CD4-positive, alpha-beta T cell treated with Interleukin-21 for 1 hour (primary cell): ENCODE measurements at places on chromosomes 6 and 20.

GRCh38 chr6:117771403-117771802, 96.1 kb downstream of the NUS1 start:
- no peak for DNase-seq

DNA sequence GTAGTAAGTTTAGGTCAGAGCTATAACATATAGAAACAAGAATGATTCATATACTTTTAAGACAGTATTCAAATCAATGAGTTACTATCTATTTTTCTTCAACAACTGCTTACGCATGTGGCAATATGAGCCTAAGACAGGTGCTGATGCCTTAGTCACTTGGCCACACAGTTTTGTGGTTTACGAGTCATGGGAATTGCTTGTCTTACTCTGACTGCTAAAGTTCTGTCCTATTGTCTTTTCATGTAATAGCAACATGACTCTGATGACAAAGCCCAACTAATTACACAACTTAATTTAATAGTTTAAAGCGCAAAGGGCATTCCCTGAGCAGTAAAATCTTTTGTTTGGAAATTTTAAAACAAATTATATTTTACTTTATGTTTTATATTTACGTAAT, 159.3 kb upstream of the CENPW start:
- no peak for DNase-seq

DNA sequence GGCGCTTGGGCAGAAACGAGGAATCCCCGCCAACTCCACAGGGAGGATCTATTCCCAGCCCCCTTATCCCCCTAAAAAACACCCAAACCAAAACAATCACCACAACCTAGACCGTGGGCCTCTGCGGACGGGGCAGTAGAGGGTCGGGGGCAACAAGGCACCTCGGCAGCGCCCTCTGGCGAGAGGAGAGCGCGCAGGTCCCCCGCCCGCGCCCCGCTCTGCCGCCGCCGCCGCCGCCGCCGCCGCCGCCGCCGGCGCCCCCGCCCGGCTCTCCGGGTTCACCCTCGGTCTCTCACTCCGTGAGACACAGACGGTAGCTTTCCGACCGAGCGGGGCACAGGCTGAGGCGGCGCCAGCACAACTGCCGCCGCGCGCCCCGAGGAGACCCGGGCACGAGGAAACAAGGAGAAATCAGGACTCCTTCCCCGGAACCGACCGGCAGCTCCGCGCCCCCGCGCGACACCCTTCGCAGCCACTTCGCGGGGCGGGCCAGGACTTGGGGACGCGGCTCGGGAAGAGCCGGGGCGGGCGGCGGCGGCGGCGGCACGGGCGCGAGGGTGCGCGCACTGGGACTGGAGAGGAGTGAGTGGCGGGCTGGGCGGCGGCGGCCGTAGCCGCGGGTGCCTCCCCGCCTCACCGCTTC, at the start of gene SLC35F1:
SLC35F1 (plus strand) TSS at position 307 of the 643 bp plus-strand sequence.
- DNase-seq: no peak

- no peak for DNase-seq
Measured at GRCh38 chr20:44003609-44004008, 89.0 kb downstream of the TOX2 start.

- no peak for DNase-seq
Measured at GRCh38 chr6:82906951-82907350, 158.7 kb downstream of the UBE3D start.

DNA sequence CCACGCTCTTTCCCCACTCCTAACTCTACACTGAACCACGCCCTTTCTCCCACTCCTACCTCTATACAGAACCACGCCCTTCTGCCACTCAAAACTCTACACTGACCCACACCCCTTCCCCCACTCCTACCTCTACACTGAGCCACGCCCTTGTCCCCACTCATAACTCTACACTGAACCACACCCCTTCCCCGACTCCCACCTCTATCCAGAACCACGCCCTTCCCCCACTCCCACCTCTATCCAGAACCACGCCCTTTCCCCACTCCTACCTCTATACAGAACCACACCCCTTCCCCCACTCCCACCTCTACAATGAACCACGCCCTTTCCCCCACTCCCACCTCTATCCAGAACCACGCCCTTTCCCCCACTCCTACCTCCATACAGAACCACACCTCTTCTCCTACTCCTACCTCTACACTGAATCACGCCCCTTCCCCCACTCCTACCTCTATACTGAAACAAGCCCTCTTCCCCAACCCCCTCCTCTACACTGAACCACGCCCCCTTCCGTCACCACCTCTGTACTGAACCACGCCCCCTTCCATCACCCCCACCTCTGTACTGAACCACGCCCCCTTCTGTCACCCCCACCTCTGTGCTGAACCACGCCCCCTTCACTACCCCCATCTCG, 10.1 kb downstream of the PXMP4 start:
- no peak for DNase-seq

GRCh38 chr20:1505361-1505760, 14.1 kb upstream of the SIRPB2 start:
- DNase-seq: no peak

- no peak for DNase-seq
Measured at GRCh38 chr6:13575377-13575775, 975 bp downstream of the SIRT5 start.

- DNase-seq: peak; percentile 71
Measured at GRCh38 chr20:62922451-62922921, 3.8 kb downstream of the DIDO1 start.

DNA sequence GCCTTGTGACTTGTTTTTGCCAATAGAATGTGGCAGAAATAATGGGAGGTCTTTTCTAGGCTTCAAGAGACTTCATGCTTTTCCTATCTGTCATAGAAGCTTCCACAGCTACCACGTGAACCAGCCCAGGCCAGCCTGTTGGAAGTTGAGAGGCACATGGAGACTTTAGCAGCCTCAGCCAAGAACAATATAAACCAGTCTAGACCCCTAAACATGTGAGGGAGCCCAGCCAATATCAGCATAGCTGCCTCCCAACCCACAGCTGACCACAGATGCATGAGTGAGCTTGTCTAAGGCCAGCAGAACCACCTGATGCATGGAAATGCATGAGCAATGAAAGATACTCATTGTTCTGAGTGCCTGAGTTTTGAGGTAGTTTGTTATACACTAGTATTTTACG, 540.7 kb upstream of the BTBD3 start:
- DNase-seq: no peak

DNA sequence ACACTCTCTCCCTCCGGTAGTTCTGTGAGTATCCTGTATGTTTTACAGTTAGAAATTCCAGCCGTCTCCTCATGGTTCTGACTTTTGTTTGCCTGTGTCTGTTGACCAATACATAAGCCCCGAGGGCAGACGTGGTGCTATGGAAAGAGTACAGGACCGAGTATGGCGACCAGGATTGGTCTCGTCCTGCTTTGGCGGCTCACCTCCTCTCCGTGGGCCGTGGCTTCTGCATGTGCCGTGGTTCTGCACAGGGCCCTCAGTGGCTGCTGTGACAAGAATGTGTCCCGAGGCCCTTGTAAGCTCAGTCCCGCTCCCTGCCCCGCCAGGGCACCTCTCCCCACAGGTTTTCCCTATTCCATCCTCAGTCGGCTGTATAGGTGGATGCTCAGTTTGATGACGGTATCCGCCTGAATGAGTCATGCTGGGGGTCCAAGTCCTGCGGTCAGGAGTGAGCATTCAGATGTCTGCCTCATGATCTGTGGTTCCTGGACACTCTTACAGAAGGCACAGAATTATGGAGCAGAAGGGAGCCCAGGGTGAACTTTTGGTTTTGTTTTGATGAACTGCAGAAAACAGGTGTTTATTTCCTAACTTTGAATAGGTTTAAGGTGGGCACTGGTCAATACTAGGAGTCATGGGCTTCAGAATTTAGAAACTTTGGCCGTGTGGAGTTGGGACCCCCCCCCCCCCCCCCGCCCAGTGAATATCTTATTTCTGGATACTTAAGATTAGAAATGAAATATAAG, 1.2 kb downstream of the ARFGAP1 start:
- no peak for DNase-seq

GRCh38 chr6:170207586-170208181, 83.2 kb downstream of the DLL1 start:
- DNase-seq: no peak

DNA sequence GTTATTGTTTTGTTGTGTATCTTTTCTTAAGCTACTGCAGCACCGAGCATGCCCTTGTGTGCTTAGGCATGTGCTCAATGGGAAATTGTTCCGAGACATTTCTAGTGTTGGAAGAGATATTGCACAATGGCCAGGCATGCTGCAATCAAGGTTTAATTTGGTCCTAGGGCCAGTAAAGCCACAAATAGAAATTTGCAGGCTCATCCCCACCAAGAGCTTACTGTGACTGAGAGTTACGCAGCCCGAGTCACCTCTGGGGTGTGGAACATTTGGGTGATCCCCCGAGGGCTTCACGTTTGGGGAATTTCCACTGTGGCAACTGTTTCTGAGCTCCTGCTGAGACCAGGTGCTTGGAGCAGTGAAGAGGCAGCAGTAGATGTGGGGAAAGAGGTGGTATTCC, 65.8 kb downstream of the ADTRP start:
- no peak for DNase-seq

GRCh38 chr6:142071981-142072380, 60.7 kb upstream of the GJE1 start:
- DNase-seq: no peak

DNA sequence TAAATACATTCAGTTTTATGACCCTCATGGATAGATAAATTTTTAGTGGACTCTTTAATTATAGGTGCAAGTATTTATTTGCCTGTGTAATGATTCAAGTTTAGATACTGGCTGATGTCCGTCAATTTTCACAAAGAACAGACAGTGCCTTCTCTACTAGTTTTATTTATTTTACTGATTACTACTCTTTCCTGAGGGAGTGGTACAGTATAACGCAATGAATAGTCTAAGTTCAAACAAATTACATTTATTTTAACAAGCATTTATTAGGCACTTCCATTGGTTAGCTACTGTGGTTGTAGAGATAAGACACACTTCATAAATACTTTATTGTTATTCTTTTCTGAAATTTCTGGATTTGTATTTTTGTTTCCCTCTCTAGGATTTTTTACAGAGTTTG, 74.3 kb downstream of the ADGRG6 start:
- DNase-seq: no peak

GRCh38 chr20:10761786-10762185, 88.0 kb upstream of the JAG1 start:
- DNase-seq: no peak

DNA sequence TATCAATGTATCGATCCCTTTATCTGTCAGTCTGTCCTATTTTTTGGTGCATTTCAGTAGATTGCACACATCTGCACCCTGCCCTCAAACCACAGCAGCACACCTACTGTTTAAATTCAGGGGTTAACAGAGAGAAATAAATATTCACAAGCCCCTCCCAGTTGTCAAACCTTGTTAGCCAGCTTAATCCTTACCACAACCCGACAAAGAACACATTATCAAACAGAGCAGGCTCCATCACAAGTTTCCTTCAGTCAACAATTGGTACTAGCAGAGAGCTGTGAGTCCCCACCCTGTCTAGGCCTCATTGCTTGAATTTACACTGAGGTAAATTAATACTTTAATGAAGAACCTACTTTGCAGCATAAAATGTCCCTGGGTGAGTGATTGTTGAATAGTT, 249.8 kb downstream of the FNDC1 start:
- no peak for DNase-seq

DNA sequence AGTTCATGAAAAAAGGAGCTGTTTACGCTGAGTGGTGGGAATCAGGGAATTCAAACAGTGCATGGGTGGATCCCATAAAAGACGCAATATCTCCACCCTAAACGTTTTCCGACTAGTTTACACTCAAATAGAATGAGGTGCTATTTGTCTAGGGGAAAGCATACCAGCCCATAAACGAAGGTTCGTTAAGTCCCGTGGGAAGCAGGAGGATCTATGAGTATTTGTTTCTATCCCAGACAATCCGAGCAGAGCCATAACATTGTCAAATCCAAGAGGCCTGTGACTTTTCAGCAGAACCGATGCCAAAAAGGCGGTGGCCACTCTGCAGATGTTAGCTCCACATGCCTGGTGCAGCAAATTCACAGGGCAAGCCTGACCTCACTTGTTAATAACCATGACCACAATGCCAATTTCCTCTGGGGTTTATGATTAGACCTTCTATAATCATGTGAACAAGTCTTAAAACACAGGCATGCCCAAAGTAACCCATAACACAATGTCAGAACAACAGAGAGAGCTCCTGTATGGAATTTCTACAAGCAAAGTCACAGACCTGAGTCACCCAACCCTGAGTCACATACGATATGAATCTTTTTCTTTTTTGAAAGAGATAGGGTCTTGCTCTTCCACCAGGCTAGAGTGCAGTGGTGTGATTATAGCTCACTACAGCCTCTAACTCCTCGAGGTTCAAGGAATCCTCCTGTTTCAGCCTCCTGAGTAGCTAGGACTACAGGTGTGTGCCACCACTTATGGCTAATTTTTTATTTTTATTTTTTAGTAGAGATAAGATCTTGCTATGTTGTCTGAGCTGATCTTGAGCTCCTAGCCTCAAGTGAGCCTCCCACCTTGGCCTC, 123.3 kb downstream of the KIF13A start:
- no peak for DNase-seq

- no peak for DNase-seq
Measured at GRCh38 chr6:153099636-153100035, 31.4 kb downstream of the RGS17 start.

- peak; percentile 71 for DNase-seq
Measured at GRCh38 chr6:16316741-16317251, 78.4 kb downstream of the GMPR start.

DNA sequence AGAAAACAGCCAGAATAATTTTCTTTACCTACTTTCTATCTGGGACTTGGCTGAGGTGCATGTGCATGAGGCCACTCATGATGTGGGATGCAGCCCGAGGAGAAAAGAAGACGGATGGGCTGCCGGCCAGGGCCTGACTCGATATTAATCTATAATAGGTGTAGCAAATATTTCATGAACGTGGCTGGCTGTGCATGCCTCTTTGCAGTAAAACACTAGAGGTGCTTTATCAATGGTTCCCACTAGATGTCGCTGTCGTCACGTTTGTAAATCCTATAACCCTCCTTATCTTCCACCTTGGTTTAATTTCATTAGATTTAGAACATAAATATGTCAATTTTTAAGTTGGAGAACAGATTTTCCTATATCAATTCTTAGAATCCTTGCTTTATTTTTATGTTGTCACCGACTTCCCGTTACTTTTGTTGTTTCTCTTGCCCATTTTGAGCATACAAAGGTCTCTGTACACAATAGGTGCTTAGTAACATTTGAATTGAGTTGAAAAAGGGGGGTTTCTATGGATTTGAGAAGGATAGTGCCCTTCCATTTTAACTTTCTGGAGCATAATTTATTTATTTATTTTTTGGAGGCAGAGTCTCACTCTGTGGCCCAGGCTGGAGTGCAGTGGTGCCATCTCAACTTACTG, 19.6 kb upstream of the FERMT1 start:
- peak; percentile 41 for DNase-seq

DNA sequence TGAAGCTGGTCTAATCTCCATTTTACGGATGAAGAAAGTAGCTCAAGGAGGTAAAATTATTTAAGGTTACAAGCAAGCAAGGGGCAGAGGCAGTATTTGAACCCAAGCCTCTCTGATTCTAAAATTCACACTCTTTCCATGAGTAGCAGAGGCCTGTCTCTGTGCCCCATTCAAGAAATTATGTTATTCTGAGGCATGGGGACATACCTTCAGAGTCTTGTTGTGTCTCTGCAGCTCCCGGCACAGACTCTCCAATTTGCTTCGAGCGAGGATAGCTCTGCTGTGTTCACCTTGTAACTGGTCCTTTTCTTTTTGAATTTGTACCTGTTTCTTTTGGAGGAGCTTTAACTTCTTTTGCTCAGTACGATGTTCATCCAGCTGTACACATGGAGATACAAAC, 21.5 kb downstream of the TXLNB start:
- DNase-seq: no peak

- DNase-seq: no peak
Measured at GRCh38 chr6:170522565-170523183, 30.4 kb downstream of the PSMB1 start.
